ENCODE measurements at places on chromosomes 6 and 20.

DNA sequence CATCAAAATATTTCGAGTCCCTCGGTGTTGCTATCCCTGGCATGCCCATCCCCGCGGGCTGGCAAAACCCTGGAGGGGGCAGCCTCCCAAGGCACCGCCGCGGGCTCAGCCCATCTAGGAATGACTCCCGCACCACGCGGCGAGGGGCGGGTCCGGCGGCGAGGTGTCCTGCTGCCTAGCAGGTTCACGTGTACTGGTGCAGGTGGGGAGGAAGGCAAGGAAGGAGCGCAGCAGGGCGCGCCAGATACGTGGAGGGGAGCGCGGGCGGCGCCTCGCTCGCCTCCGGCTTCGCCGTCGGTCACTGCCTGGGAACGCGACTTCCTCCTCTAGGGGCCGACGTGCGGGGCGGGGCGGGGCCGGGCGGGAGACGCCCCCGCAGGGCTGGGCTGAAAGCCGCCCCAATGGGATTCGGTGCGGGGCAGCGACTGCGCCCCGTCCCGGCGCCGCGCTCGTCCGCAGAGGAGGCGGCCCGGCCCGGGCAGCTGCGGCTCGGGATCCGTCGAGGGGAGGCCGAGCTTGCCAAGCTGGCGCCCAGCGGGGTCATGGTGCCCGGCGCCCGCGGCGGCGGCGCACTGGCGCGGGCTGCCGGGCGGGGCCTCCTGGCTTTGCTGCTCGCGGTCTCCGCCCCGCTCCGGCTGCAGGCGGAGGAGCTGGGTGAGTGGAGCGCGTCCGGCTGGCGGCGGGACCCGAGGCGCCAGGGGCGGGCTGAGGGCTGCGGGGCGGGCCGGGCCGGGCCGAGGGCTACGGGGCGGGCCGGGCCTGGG is at the start of gene DCBLD1:
DCBLD1 (plus strand) TSS at position 435 of the 764 bp plus-strand sequence; CDS start at position 543, 108 bp downstream.
- DNase-seq = peak; percentile 24

DNA sequence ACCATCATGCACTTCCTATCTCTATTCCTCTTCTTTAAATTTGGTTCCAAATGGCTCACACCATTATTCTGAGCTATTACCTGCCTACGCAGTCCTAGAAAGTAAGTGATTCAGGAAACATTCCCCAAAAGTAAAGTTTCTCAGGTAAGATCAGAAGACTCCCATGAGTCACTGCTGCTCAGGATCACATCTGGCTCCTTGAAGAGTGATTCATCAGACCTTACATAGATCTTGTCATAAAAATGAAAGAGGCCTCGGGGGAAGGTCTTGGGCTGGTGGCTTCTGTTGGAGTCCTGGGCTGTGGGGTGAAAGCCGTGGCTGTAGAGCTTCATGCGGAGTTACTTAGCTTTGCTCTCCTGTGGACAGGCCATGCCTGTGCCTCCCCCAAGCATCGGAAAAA is 35.9 kb downstream of the PLG start:
- DNase-seq = no peak

- no peak for DNase-seq
These were observed 4.0 kb downstream of the DSP start for GRCh38 chr6:7545316-7546019.

- no peak for DNase-seq
These were observed 20.2 kb downstream of the MRPL14 start for GRCh38 chr6:44107017-44107416.

DNA sequence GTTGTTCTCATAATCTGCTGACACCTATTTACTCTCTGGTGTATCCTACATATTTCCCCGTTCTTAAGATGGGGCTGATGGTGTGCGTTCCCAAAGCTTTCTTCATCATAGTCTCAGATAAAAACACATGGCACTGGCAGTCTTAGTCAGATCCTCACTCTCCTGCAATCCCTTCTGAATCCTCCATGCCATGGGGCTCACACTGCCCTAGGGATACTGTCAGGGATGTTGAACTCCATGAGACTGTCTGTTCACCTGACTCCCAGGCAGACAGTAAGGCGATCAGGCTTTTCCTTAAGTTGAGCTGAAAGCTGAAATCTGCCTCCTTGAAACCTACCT is 76.0 kb downstream of the SLX4IP start:
- no peak for DNase-seq

GRCh38 chr6:22026164-22026678 is 270.6 kb downstream of the PRL start:
- no peak for DNase-seq

GRCh38 chr6:169160091-169160854 is 93.4 kb downstream of the THBS2 start:
- DNase-seq = no peak

- no peak for DNase-seq
These were observed 485.3 kb upstream of the BTBD3 start for GRCh38 chr20:11432407-11432806.

- DNase-seq = no peak
These were observed 3.3 kb downstream of the ZGPAT start for GRCh38 chr20:63711085-63711645.

GRCh38 chr20:32522776-32523612 is 62.1 kb downstream of the NOL4L start:
- no peak for DNase-seq

- no peak for DNase-seq
These were observed 4.4 kb upstream of the LAMA4 start for GRCh38 chr6:112258642-112259336.

GRCh38 chr6:136324686-136325380 is 35.2 kb upstream of the BCLAF1 start:
- peak; percentile 52 for DNase-seq

GRCh38 chr20:58312836-58313235 is 3.3 kb downstream of the RAB22A start:
- DNase-seq = no peak

DNA sequence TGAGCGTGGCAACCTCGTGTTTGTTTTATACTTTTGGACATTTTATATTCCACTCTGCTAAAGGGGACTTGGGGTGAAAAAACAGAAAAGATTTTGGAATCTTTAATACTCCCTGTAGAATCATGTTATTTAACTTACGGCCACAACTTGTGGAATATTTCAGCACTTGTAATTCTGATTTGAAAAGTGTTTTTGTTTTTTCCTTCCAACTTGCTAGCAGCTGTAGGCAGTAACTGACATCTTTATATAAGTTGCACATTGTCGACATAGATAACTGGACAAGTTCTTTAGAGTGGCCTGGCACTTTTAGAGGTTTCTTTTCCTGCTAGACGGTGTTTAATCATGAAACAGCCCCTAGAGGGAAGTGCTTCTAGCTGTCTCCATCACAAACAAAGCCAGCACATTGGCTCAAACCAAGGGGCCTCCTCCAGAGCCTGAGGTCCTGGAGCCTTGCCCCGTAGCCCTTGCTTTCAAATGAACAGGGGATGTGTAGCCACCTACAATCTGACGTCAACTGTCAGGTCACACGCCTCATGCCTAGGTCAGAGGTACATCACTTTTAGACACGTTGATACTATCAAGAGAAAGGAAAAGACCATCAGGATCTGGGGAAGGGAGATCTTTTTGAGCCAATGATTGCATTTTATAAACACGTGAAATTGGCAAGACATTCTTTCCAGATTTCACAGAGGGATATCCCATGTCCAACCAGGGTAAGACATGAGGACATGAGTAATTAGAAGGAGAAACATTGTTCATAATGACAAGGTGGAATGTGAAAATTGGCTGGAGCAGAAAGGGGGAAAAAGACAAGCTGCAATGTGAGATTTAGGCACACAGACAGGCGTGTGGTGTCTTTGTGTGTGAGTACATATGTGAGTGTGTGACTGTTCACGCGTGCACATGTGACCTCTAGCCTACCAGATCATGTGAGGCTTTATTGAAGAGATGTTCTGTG is 92.1 kb downstream of the TXNDC5 start:
- DNase-seq = no peak

- no peak for DNase-seq
These were observed 21.9 kb upstream of the TRAM2 start for GRCh38 chr6:52598824-52599190.

DNA sequence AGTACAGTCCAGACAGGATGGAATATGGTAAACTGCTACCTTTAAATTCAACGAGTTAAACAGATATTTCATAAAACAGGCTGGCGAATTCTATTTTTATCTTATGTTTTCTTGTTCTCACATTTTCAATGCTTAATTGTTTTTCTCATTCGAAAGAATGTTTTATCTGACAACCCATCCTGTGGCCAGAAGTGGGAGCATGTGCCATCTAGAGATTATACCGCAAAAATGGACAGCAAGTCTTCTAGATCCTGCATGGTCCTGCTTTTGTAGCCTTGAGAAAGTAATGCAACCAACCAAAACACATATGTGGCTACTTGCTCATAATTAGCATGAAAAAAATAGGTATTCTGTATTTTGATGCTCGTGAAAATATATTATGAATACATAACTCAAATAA is 30.7 kb downstream of the TUBB2B start:
- DNase-seq = peak; percentile 38

- peak; percentile 34 for DNase-seq
These were observed 835 bp downstream of the PRR18 start for GRCh38 chr6:166307082-166308032.

GRCh38 chr20:41287327-41287726 is 30.2 kb downstream of the ZHX3 start:
- DNase-seq = no peak

- DNase-seq = no peak
These were observed 197.8 kb downstream of the UST start for GRCh38 chr6:148944608-148945007.

GRCh38 chr6:3707024-3707423 is 44.5 kb downstream of the PXDC1 start:
- DNase-seq = no peak

GRCh38 chr6:80454197-80454596 is 347.7 kb downstream of the BCKDHB start:
- DNase-seq = no peak

GRCh38 chr6:37171970-37172812 is 2.2 kb downstream of the PIM1 start:
- DNase-seq = peak; percentile 95

DNA sequence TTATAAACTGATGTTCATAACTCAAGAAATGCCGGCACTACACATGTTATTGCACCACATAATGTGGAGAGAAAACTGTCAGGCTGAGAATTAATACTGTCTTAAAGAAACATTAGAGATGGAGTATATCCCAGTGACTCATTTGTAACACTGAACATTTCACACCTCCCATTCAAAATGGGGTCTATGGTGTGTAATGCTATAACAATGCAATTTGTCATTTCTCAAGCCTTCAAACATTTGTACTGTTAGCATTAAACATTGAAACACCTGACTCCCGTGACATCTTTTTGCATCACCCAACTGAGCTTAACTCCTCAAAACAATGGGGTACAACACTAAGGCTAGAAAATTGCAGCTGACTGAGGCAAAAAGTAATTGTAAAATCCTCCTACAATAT is 151.7 kb downstream of the DST start:
- no peak for DNase-seq

DNA sequence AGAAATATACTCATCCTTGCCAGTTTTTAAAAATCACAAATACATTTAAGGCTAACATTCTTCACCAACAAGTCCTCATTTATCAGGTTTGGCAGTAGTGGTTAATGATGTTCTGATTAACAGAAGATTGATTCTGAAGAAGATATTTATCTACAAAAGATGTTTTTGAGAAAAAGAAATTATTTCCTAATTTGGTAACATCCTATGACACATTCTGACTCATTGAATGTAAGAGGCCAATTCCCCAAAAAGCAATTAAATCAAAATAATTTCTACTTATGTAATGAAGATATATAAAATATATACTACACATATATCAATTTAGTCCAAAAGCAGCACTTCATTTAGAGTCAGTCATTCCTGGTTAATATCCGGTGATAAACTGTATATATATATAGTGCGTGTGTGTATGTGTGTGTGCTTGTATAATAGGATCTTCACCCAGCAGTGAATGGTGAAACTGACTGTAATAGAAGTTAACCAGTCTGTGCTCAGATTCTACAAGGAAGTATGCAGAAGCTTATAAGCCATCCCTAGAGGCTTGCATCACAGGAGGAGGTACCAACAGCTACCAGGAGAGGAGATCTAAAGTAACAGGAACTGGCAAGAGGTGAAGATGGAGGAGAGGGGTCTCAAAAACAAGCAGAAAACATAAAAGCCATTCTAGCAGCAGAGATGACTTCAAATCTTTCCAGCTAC is 82.9 kb upstream of the MARCKS start:
- no peak for DNase-seq

DNA sequence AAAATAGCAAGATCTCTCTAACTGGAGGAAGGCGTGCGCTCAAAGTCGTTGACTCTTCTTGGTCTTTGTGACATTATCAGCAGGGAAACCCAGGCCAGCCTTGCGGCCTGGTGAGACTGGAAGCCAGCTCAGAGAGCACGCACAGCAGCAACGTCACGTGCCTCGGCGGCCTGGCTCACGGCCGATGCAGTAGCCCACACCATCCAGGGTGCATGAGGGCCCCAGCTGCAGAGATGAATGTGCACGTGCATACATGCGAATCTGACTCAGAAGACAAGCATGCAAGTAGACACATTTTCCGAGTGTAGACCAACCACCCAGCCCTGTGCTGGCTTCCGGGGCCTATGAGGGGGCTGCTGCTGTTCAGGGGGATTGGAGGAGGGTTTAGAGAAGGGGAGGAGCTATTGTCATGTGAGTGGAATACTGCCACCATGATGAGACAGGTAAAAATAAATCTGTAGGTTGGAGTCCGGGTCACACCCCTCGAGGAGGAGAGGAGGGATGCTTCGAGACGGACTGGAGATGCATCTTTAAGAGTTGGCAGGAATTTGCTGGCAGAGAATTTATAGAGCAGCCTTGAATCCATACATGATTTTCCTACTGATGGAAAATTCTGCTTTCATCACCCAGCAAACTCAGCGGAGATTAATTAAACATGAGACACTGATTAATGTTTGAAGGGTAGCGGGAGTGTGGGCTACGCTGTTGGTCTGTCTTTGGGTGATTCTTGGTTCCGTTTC is 388.2 kb downstream of the CDH4 start:
- no peak for DNase-seq

DNA sequence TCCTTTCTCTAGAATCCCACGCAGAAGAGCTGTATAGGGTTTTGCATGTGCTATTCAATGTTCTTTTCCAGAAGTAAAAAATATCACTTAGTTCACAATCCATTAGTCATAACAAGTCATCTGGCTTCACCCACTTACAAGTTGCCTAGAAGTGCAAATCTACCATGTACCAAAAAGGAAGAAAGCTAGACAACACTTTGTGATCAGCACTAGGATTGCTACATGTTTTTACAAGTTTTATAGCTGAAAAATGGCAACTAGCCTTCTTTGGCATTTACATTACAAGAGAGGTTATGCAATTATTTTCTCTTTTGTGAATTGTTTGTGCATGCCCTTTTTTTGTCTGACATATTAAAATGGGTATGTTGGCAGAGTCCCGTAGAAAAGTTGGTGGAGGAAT is 85.6 kb upstream of the PTPRK start:
- no peak for DNase-seq

DNA sequence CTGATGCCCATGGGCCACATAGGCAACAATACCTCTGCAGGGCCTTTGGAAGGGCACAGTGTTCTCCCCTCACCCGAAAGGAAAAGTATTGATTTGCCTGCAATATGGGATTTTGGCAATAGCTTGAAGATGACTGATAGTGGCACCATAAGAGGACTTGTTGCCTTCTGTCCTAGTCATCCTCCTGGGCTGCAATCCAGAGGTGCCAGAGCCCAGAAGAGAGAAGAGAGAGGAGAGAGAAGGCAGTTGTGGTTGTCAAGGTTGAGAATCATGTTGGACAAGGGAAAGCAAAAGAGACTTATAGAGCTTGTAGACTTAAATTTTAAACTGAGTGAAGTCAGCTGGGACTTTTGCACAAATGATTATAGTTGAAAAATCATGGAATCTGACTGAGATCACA is 14.6 kb downstream of the HDGFL1 start:
- DNase-seq = no peak

GRCh38 chr6:14596410-14596809 is 478.8 kb downstream of the CD83 start:
- no peak for DNase-seq
